ENCODE measurements at places on chromosomes 1 and 21. TPM values are rescaled to one million over a fixed set of nuclear protein-coding genes. Genes with fewer than 3 reads are reported as not detected.

- peak within 1 kb of the TSS; percentile 87 for H3K27ac ChIP-seq
- peak within 1 kb of the TSS; percentile 85 for H3K4me3 ChIP-seq
- DNase-seq, result peak; percentile 92
- H3K36me3 ChIP-seq, result peaks cover 4% of the 10 kb centered on the region
- peaks cover 23% of the 10 kb centered on the region for H3K4me1 ChIP-seq
- peaks cover 6% of the 10 kb centered on the region for H3K27me3 ChIP-seq
Observed at GRCh38 chr1:150281758-150282557, at the start of gene CIART. Gene CIART, plus strand, starts transcription at chr1:150282554. Its CDS starts 714 bp downstream, at chr1:150283268.

DNA sequence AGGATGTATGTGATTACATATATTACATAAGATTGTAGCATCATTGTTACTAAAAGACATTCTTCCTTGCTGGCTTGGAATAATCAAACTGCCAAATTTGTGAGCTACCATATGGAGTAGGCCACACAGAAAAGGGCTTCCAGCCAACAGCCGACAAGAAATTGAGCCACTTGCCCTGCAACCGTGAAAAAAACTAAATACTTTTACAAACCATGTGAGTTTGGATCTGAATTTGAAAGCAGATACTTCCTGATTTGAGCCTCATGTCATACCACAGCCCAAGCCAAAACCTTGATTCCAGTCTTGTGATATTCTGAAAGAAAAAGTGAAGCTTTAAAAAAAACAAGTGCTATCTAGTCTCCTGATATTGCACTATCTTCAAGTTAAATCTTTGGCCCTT lies 55.6 kb upstream of the PRMT6 start:
- DNase-seq, result no peak
- no peak overlapping the region for H3K4me3 ChIP-seq
- H3K27me3 ChIP-seq, result no peaks in the 10 kb centered on the region
- no peaks in the 10 kb centered on the region for H3K4me1 ChIP-seq
- no peaks in the 10 kb centered on the region for H3K36me3 ChIP-seq

- peaks cover 43% of the 10 kb centered on the region for H3K4me1 ChIP-seq
- peak overlapping the region; percentile 43 for H3K4me3 ChIP-seq
- H3K36me3 ChIP-seq, result peaks cover 10% of the 10 kb centered on the region
- peak; percentile 56 for DNase-seq
Observed at GRCh38 chr1:223825767-223826748, 19.7 kb downstream of the TP53BP2 start.

DNA sequence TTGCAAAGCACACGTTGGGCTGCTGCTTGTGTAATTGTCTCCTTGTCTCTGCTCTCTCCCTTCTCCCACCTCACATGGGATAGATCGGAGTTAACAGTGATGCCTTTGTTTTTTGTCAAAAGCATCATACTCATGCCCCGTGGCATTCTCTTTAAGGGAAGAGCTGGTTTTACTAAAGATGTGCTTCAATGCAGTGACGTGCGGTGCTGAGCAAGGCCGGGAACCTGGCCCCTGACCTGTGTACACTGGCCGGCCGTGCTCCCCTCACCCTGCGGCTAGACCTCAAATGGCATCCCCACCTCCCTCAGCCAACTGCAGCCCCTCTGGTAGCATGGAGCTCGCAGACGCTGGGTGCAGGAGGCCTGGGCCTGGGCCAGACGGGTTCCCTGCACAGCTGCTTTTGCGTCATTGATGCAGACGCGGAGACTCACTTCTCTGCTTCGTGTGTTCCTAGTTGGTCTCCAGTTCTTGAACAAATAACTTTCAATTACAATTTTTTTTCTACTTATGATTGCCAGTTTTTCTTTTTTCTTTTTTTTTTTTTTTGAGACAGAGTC lies 19.9 kb downstream of the AGPAT3 start:
- peak overlapping the region; percentile 63 for H3K27ac ChIP-seq
- peak overlapping the region; percentile 36 for H3K4me3 ChIP-seq
- no peaks in the 10 kb centered on the region for H3K27me3 ChIP-seq
- no peak for DNase-seq
- H3K4me1 ChIP-seq, result peaks cover 52% of the 10 kb centered on the region
- H3K36me3 ChIP-seq, result peaks cover 28% of the 10 kb centered on the region

DNA sequence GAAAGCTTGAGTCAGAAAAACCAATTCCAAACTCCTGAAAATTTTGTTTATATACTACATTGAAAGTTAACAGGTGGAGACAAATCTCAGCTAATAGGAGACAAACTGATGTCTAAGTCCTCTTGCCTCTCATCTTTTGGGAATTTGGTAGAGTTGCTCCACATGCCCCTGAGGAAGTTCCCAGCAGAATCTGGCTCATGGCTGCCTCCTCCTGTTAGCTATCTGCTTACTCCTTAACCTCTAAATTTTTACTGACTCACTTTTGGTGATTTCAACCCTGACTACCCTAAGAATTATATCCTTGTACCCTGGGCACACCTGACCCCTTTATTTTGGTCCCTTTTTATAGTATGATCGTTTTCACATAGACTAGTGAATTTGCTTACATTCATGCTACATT lies 633.7 kb upstream of the USP24 start:
- H3K4me3 ChIP-seq, result no peak overlapping the region
- H3K36me3 ChIP-seq, result no peaks in the 10 kb centered on the region
- H3K27me3 ChIP-seq, result no peaks in the 10 kb centered on the region
- H3K27ac ChIP-seq, result no peak overlapping the region
- H3K4me1 ChIP-seq, result no peaks in the 10 kb centered on the region

DNA sequence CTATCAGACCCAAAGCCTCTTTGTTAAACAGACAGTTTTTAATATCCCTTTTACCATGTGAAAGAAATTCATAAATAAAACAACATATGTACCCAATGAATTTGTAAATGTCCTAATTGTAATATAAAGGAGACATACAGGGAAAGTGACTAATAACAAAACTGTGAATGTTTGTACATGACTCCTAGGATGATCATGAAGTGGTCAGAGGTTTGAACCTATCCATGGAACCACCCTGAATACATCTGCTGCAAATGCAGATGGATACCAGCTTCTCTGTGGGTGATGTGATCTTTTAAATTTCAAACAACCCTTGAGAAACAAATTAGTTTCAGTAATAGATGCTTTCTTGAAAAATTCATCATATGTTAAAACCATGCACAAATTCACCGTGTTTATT lies 16.7 kb upstream of the ACBD3 start:
- H3K27me3 ChIP-seq, result peaks cover 14% of the 10 kb centered on the region
- H3K27ac ChIP-seq, result no peak overlapping the region
- DNase-seq, result no peak
- H3K36me3 ChIP-seq, result no peaks in the 10 kb centered on the region
- H3K4me3 ChIP-seq, result no peak overlapping the region
- H3K4me1 ChIP-seq, result no peaks in the 10 kb centered on the region

- no peaks in the 10 kb centered on the region for H3K36me3 ChIP-seq
- no peak for DNase-seq
- no peaks in the 10 kb centered on the region for H3K4me1 ChIP-seq
Observed at GRCh38 chr1:14653461-14653960, 55.0 kb downstream of the KAZN start.

- no peaks in the 10 kb centered on the region for H3K36me3 ChIP-seq
- no peaks in the 10 kb centered on the region for H3K27me3 ChIP-seq
- no peak for DNase-seq
- H3K4me3 ChIP-seq, result no peak overlapping the region
- H3K4me1 ChIP-seq, result no peaks in the 10 kb centered on the region
- no peak overlapping the region for H3K27ac ChIP-seq
Observed at GRCh38 chr1:164702216-164702615, 143.2 kb downstream of the PBX1 start.

DNA sequence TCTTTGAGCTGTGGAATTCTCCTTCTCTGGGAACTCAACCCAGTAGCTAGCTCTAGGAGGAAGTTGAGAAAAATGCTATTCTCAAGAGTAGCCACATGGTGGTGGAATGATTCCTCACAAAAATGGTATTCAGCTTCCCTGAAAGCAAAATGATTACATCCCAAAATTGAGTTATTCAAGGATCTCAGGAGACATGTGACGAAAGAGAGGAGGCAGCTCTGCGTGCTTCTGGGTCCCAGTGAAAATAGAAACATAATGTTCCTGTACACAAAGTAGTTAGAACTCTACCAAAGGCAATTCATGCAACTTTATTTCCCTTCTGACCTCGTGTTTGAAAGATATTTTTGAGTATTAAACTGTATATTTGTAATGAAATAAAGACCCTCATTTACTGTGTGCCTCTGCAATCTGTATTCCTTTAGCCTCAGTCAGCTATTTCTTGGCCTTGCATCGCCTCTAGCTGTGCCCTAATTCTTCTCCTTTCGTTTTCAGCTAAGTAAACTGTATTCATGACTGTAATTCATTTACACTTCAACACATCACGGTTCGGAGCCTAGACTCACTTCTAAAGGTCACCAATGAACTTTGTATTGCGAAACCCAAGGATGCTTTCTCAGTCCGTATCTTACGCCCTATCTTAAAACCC lies 167.3 kb downstream of the FASLG start:
- peaks cover 28% of the 10 kb centered on the region for H3K27me3 ChIP-seq
- H3K4me1 ChIP-seq, result peaks cover 4% of the 10 kb centered on the region
- no peak overlapping the region for H3K27ac ChIP-seq
- no peak overlapping the region for H3K4me3 ChIP-seq
- no peaks in the 10 kb centered on the region for H3K36me3 ChIP-seq
- DNase-seq, result no peak

The NTMT2 gene
- not detected for total RNA-seq

The KIAA1614 gene
- 0.16 TPM for total RNA-seq

The CD52 gene
- total RNA-seq, result 297 TPM

The TRIM46 gene
- total RNA-seq, result 10.7 TPM

The AGL gene
- total RNA-seq, result 12.9 TPM

The SYCP1 gene
- not detected for total RNA-seq
